ENCODE measurements at places on chromosomes 5 and 9. TPM values are rescaled to one million over a fixed set of nuclear protein-coding genes. Genes with fewer than 3 reads are reported as not detected.

Gene S1PR3
- 80.3 TPM for polyA plus RNA-seq

GRCh38 chr9:87382900-87383299 is 114.8 kb upstream of the DAPK1 start:
- no peak for DNase-seq

DNA sequence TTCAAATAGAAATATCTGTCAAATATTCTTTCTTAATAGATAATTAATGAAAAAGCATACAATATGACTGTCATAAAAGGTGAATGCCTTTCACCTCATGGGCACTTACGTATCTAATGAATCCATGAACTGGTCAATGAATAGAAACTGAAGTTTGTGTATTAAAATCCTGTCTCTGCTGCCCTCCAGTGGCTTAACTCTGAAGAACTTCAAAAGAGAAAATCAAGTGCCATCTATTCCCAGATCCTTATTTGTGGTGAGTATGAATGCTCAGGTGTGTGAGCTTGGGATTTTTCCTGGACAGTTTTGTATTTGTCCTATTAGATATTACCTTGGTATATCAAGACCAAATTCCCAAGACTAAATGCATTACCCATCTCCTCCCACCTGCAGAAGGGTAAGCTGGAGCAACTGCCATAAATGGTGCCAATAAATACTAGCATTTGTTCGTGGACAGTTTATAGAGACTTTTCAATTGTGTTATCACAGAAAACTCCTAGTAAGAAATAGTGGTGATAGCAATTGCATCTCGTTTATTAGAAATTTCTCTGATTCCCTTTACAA is 44.0 kb upstream of the SVEP1 start:
- peak; percentile 54 for DNase-seq

- no peak for DNase-seq
Measured at GRCh38 chr5:55407984-55408383, 100.2 kb downstream of the MTREX start.

- DNase-seq, result no peak
Measured at GRCh38 chr9:110319781-110320492, 17.7 kb downstream of the TXNDC8 start.

- no peak for DNase-seq
Measured at GRCh38 chr5:17081142-17081541, 136.3 kb upstream of the BASP1 start.
